Neural crest cell (in vitro differentiated cells): ENCODE measurements at places on chromosomes 16 and 17. TPM values are rescaled to one million over a fixed set of nuclear protein-coding genes. Genes with fewer than 3 reads are reported as not detected.

Gene NGFR
- total RNA-seq = 322 and 334 TPM in 2 replicates

DNA sequence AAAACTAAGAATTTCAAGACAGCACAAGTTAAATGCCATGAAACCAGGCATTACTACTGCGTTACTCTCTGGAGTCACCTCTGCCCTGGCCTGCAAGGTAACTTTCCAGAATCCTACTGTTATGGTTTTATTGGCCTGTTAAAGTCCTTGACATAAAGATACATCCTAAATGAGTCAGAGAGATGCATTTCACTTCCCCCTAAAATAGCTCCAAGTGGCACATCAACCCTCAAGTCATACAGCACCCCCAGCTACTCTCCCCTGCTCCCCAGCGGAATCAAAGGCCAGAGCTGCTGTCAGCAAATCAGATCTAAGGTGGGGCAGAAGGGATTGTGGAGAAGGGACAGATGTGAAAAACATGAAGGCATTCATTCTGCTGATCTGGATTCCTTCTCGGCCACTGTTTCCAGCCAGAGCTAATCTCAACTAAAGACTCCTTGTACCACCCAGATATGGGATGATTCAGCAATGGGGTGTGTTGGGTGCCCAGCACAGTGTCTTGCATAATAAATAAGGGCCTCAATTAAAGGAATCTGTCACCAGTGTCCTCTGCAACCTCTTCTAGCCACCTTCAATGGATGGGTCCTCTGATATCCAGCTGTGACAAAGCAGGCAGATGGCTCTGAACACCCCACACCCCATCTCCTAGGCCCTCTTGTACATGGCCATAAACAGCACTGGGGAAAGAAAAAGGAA, 8.5 kb upstream of the CCL1 start:
- DNase-seq = no peak

- DNase-seq = no peak
Observed at GRCh38 chr17:28370744-28371103, 617 bp upstream of the VTN start.

DNA sequence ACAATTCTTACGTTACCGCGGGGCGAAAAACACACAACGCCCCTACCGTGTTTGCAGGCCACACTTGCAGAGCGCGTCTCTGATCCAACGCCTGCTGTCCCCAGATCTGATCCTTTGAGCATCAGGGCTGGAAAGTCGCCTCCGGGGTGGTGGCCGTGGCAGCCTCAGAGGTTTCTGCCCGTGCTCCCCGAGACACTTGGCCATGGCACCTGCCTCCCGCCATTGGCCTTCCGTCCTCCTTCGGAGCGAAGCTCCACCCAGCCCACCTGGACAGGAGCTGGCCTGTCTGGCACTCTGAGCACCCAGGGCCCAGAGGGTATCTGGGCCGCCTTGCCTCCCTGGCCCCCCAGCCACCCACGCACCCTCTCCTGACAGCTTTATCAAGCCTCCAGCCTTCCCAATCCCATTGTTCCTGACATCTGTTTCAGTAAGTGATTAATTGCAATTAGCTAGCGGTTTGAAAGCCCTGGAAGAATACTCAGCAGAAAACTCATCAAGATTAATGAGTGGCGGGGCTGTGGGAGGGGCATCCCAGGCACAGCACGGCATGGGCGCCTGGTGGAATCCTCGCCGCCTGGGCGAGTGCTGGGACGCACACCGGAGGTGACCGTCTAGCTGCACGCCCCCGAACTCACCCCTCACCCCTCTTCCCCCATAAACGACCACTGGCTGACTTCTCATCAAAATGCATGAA, 181.5 kb upstream of the GSE1 start:
- no peak for DNase-seq

Gene IL21R
- 0.55 and 0.79 TPM in 2 replicates for total RNA-seq

DNA sequence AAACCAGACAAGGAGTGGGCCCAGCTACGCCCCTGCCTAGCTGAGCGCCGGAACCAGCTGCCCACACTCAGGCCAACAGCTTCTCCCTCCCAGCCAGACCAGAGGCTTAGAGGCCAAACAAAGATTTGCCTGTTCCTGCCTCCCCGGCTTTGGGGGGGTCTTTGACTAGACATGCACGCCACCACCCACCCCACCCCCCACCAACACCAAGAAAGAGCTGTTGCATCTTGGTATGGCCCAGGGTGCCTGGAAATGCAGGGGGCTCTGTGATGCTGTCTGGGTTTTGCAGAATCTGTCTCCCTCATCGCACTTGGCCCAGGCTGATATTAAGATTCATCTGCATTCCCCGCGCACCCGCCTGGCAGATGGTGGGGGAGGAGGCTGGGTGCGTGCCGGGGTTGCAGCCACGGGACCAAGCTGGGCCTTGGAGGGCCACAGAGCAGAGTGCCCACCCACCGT, 1.3 kb upstream of the NXPH3 start:
- no peak for DNase-seq

Gene DNAI2
- not detected in 2 replicates for total RNA-seq

DNA sequence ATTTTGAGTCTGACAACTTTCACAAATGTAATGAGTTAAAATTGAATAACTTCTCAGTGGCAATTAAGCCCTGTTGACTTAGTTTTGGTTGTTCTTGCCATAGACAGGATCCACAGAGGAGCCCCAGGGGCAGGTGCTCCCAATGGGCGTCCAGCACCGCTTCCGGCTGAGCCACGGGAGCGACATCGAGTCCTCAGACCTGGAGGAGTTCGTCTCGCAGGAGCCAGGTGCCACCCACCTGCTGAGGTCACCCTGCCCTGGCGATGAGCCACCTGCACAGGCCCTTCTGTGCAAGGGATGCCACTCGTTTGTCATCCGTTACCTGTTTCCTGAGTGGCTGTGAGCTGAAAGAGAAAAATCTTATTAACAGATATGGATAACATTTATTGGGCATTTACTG, 10.7 kb downstream of the CCDC40 start:
- DNase-seq = no peak

Gene CCDC200
- not detected in 2 replicates for total RNA-seq

GRCh38 chr17:2018716-2019510, 6.2 kb downstream of the RTN4RL1 start:
- no peak for DNase-seq

- peak; percentile 15 for DNase-seq
Observed at GRCh38 chr17:66451188-66452149, 149.1 kb downstream of the PRKCA start.

GRCh38 chr16:46884513-46885293, 541 bp downstream of the GPT2 start:
- DNase-seq = peak; percentile 16

- DNase-seq = no peak
Observed at GRCh38 chr16:66227766-66228530, 138.5 kb upstream of the CDH5 start.

- DNase-seq = no peak
Observed at GRCh38 chr17:13273806-13274205, 256.0 kb upstream of the ELAC2 start.

GRCh38 chr17:75853433-75853832, 1.7 kb downstream of the WBP2 start:
- DNase-seq = no peak

GRCh38 chr16:29898135-29898803, 1.1 kb downstream of the SEZ6L2 start:
- DNase-seq = no peak
